ENCODE measurements at places on chromosomes 6 and 20.

DNA sequence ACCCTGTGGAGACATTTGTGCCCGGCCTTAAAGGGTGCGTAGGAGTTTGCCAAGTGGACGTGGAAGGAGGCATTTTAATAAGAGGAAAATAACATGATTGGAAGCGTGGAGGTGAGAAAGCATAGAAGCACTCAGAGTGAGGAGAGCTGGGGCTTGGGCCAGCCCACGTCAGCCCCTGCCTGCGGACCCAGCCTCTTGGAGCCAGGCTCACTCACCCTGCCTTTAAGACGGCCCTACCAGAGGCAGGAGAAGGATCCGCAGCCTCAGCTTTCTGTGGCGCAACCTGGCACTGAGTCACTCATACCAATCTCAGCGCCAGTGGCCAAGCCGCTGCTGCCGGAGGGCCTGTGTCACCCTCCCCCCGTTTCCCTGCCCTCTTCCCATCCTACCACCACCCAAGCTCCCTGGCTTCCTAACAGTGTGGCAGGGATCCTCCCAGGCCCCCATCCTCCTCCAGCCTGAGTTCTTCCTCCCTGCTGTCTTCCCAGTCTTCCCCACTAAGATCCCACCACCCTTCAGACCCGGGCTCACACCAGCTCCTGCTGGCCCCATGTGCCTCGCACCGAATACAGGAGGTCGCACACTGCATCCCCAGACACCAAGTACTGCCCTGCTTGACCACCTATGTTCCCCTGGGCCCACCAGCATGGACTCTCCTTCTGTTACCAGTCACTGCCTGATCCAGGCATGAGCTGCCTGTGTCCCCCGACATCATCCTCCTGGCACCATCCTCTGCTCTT, 285.2 kb downstream of the UST start:
- peak; percentile 77 for DNase-seq

DNA sequence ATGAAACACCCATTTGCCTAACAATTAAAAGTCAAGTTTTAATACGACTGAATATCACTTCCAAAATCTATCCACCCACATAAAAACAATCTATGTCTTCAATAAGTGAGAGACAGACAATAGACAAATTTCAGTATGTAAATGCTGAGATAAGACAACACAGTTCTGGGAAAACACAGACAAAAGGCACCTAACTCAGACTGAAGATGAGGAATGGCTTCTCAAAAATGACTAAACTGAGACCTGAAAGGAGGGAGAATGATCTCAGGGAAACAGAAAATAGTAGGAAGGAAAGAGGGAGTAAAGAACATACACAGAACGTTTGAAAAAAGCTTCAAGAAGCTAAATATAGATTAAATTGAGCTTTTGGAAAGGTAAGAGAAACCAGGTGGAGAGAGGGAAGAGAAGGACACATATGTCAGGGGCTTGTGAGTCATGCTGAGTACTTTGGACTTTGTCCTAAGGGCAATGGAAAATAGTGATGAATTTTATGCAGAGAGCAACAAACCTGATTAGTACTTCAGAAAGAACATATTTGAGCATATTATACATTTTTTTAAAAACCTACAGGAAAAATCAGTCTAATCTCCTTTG, 16.1 kb downstream of the LMBRD1 start:
- no peak for DNase-seq

DNA sequence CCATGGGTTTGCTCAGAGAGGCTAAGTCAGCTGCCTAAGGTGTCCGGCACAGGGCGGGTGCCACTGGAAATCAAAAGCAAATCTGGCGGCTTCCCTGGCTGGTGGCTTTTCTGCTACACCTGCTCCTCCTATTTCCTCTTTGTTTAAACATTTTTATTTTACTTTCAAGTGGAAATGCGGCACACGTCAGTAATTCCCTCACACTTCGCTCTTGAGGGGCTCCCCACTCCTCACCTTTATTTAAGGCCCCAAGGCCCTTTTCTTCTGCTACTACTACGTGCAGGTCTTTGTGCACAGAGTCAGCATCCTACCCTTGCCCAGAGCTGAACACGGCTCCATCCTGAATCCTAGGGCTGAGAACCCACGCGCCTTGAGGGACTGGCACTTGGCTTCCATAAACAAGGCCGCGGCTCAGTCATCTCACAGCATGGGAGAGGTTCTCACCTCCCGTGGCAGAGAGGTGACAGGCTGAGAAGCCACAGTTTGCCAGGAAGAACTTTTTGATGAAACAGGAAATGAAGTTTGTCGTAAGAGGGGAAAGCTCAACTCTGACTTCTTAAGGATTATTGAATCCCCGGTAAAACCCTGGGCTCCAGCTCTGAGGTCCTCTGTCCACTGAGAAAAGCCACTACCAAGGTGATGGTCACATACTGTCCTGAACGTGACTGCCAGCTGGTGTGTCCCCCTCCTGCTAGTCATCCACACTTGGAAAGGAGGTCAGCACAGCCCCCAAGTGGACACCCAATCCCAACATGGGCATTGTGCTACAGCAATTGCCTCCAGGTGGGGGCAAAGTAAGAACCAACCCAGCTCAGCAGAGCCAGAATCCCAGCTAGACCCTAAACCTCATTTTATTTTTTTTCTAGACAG, 48.0 kb downstream of the NFATC2 start:
- DNase-seq: peak; percentile 42

GRCh38 chr6:121573481-121573880, 138.0 kb downstream of the GJA1 start:
- no peak for DNase-seq

DNA sequence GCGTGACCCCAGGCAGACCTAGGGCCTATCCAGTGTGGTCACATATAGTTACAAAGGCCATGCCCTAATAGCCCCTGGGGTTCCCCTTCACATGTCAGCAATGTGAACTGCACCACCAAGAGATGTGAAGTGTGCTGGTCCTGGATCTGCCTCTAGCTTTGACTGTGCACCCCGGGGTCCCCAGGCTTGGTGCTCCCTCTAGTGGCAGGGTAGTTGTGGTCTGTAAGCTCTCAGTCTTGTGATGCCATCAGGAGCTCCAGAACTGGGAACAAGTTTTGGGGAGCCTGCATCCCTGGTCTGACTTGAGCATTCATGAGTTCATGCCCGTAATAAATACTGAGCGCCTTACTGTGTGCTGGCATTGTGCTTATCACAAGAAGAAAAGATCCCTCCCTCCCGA, 143.4 kb downstream of the DHX35 start:
- DNase-seq: no peak

DNA sequence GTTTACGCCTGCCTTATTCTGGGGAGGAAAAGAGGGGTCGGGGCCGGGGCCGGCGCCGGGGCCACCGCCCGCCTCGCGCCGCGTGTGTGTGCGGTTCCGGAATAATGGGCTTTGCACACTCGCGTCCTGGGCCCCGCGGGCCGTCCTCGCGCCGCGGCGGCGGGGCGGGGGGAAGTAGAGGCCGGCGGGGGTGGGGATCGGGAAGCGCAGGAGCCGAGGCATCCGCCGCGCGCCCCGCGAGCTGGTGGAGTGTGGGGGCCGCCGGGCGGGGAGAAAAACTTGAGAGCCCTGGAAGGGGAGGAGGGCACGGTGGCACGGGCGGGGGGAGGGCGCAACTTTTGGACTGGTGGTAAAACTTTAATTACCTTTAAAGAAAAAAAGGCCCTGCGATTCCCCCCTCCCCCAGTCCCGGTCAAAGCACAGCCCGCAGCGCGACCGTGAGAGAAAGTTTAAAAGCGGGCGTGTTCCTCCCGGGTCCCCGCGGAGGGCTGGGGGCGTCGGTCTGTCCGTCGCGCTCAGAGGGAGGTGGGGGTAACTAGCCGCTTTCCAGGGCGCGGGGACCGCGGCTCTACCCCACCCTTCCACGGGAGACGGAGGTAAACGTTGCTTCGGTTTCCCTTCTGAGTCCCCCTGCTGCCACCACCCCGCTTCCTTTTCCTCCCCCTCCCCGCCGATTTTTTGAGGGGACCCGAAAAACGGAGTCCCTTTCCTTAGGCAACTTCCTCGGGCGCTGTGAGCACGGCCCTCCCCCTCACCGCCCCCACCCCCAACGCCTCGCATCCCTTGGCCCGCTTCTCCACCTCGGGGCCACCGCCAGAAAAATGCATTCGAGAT, 1.9 kb downstream of the L3MBTL3 start:
- DNase-seq: peak; percentile 55

DNA sequence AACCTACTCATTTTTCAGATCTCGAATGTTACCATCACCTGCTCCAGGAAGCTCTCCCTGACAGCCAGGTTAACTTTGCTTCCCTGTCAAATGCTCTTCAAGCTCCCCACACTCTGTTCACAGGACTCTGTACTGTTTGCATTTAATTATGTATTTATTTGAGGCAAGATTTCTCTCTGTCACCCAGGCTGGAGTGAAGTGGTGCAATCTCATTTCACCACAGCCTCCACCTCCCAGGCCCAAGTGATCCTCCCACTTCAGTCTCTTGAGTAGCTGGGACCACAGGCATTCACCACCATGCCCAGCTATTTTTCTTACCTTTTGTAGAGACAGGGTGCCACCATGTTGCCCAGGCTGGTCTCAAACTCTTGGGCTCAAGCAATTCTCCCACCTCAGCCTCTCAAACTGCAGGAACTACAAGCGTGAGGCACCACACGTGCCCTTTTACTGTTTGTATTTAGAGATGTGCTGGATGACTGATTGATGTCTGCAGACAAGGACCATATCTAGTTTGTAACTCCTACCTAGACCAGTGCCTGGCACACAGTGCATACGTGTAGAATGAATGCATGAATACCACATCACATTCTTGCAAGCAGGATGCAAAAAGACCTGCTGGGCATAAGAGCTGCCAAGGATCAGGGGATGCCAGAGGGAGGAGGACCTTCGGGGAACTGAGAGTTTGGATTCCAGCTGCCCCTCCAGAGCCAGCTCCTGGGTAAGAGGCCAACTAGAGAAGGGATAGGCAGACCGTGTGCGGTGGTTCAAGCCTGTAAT, 15.6 kb upstream of the CBFA2T2 start:
- no peak for DNase-seq

GRCh38 chr20:5410470-5410869, 93.7 kb upstream of the PROKR2 start:
- no peak for DNase-seq

Data from activated CD4-positive, alpha-beta memory T cell treated with anti-CD3 and anti-CD28 coated beads, Interleukin-2, amount 10 ng/mL, durations not matched to agents 7 days and 5 days (primary cell).